ENCODE measurements at places on chromosomes 12 and 14. TPM values are rescaled to one million over a fixed set of nuclear protein-coding genes. Genes with fewer than 3 reads are reported as not detected.

GRCh38 chr14:81176241-81176640 is 44.5 kb downstream of the GTF2A1 start:
- no peak for DNase-seq

TSPAN19 gene
- not detected for total RNA-seq

OR4K17 gene
- total RNA-seq: not detected

POLE2 gene
- total RNA-seq: 30.8 TPM

BLTP3B gene
- total RNA-seq: 40.4 TPM

CACNA1C gene
- total RNA-seq: 0.35 TPM

- DNase-seq: no peak
Measured at GRCh38 chr12:53770281-53770680, 18.5 kb upstream of the CISTR start.

GRCh38 chr14:23551266-23552028 is at the start of gene ZFHX2:
Gene ZFHX2, minus strand, starts transcription at chr14:23551765. Its CDS starts 16,440 bp downstream, at chr14:23535325.
- peak; percentile 98 for DNase-seq

CLEC2B gene
- 0.18 TPM for total RNA-seq

DNA sequence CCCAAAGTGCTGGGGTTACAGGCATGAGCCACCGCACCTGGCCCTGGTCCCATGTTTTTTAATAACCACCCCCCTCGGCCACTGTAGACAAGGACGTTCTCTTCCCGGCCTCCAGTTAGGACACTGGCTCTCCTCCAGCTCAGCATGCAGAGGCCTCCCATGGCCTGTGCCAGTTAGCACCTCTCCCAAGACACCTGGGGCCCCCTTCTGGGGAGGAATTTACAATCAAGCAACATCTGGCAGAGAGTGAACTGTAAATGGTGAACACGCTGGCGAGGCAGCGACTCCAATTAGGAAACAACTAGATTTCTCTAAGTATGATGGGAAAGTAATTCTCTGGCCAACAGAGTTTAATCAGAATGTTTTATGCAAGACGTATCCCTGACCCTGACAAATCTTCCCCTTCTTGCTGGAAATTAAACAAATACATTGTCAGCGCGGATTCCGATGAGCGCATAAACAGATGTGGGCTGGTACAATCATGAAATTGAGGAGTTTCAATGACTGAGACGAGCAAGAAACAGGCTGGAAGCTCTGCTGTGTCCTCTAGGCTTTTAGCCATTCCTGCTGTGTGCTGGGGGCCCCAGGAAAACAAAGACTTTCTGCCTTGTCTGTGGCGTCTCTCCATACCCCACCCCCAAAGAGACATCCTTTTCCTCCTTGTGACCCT is 61.7 kb upstream of the DLK1 start:
- no peak for DNase-seq

DNA sequence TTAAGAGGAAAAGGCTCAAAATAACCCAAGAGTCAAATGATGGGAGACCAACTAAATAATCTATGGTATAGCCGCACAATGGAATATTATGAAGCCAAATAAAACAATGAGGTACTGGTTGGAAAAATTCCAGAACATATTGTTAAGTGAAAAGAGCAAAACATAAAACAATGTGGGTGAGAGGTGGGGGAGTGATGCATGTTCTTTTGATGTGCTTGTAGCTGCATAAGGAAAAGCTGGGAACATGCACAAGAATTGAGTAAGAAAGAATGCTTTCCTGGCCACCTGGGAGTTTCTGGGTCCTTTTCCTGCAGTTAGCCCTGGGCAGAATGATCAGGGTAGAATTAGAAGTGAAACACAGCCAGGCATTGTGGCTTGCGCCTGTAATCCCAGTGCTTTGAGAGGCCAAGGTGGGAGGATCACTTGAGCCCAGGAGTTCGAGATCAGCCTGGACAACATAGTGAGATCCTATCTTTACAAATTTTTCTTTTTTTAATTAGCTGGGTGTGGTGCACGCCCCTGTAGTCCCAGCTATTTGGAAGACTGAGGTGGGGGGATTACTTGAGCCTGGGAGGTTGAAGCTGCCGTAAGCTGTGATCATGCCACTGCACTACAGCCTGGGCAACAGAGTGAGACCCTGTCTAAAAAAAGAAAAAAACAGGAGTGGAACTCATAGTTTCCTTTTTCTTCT is 7.9 kb downstream of the ABCB9 start:
- DNase-seq: no peak

- no peak for DNase-seq
Measured at GRCh38 chr12:81257947-81258551, 180.2 kb downstream of the ACSS3 start.

All from H7 (cell line).